ENCODE measurements at places on chromosomes 1 and 21.

GRCh38 chr1:205189131-205189530, 22.4 kb downstream of the DSTYK start:
- no peak for DNase-seq

GRCh38 chr1:28965271-28965870, 51.0 kb downstream of the EPB41 start:
- DNase-seq, result no peak

- DNase-seq, result no peak
These were observed 37.0 kb downstream of the SPEN start for GRCh38 chr1:15884477-15884876.

DNA sequence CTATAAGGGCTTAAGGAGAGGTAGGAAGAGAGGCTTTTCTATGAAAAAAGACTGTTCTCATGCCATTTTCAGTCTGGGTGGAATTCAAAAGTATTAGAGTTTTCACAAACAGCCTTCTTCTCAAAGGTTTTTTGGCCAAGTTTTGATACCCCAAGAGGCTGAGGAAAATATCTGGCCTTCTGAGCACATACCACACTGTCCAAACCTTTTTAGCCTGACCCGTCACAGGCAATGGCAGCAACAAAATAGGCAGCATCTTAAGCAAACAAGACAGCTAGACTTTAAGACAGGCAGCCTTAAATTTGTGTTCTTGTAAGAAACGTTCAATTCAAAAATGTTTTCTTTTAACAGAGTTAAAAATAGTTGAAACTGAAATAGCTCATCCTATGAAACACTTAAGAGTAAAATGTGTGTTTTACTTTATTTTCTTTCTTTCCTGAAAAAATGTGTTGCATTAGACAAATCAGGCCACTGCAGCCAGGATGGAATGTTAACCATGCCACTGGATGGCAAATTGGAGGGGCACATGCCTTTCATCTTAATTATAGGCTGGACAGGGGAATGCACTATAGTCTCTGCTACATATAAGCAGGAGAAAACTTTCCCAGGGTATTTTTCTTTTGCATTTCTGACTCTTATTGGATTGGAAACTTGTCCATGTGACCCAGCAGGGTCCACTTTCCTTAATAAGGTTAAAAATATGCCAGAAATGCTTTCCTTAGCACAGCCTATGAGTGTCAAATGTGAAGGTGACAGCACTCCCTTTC, 315.0 kb downstream of the TGFB2 start:
- no peak for DNase-seq

DNA sequence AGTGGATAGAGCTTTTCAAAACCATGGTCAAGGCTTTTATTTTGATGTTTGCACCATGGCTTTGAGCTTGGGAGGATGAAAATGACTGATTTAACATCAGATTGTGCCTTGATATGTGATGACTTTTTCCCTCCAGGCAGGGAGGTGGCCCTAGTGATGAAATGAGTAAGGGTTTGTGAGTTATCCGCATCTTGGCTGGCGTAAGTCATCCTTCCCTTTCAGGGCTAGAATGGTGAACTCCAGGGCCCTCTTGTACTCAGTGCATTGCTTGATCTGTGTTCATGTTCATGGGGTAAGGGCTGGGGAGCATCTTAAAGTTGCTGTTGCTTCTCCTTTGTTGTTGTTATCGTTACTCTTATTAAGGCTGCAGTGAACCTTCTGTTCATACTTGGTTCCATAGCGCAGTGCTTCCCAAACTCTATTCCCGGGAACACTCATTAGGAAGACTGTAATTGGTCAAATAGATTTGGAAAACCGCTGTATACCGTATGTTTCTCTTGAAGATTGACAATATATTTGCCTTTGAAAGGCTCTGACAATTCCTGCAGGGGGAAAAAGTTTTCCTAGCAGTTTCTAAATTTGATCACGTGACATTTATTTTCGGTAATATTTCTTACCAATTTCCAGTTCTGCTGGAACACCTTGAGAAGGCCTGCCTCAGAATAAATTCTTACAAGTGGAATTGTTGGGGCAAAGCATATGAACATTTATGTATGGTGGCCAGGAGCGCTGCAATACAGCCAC, 23.1 kb downstream of the GPR137B start:
- DNase-seq, result no peak

- no peak for DNase-seq
These were observed 108.7 kb upstream of the KCNJ15 start for GRCh38 chr21:38148046-38148445.

- DNase-seq, result no peak
These were observed 16.7 kb downstream of the DDX59 start for GRCh38 chr1:200653022-200653462.

DNA sequence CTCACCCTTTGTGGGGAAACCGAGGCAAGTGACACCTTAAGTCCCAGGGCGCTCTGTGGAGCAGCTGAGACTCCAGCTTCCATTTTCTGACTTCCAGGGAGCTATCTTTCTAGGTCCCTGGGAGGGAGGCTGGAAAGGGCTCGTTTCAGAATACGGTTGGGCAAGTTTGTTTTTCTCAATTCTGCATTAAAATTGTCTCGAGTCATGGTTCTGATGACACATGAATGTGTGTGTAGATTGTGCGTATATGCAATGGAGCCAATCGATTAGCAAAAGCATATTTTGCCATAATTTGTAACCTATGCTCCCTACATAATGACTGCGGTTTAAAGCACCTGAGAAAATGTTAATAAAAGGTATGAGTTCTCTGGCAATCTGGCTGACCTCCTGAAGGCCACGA, 77.3 kb downstream of the SIK1 start:
- no peak for DNase-seq

DNA sequence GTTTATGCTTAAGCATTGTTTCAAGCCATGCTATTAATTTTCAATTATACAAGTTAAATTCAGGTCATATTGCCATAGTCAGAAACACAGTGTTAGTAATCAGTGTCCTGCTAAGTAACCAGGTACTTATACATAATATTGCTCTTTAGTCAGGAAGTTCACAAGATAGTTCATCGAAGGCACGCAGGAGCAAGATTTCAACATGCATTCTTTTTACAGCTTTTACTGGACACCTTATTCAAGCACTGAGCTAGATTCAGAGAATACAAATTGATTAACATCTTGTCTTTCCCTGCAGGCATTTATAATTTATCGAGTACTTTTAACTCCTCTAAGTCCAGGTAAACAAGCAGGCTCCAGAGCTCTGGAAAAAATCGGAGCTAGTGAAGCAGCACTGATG, 202.3 kb upstream of the BRINP3 start:
- DNase-seq, result no peak

DNA sequence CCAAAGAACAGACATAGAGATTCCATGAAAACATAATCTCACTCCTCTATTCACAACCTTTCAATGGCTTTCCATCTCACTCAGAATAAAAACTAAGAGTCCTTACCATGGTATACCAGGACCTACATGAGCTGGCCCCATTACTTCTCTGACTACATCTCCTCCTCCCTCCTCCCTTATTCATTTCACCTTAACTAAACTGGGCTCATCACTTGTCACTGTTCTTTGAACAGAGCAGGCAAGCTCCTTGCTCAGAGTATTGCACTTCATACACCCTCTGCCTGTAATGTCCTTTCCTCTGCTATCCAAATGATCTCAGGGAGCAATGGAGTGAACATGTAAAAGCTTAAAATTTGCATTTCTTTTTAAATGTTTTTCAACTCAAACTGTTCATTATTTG, 142.0 kb downstream of the MRPL39 start:
- DNase-seq, result no peak

- DNase-seq, result no peak
These were observed 6.2 kb downstream of the MED8 start for GRCh38 chr1:43383449-43383848.

DNA sequence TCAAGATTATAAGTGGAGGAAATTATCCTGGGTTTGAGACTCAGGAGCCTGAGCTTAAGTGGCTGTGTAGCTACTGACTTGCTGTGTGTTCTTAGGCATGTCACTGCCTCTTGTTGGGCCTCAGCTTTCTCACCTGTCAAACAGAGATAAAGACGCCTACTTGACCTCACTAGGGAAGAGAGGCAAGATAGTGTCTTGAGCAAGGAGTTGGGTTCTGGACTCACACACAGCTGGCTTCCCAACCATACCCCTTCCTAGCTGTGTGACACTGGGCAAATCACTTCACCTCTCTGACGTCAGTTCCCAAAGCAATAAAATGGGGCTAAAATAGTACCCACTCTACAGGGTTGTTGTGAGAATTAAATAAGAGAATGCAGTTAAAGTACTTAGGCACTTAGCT, 11.6 kb upstream of the EPB41 start:
- DNase-seq, result no peak
